OCI-LY7 (cell line): ENCODE measurements at places on chromosomes 3 and 15.
A peak's percentile ranks its signal among the peaks of the same experiment; 100 is the strongest.

- no peak for DNase-seq
Observed at GRCh38 chr15:91860498-91860897, 7.0 kb downstream of the SLCO3A1 start.

GRCh38 chr3:76923485-76923884 is 116.4 kb upstream of the ROBO2 start:
- no peak for DNase-seq

DNA sequence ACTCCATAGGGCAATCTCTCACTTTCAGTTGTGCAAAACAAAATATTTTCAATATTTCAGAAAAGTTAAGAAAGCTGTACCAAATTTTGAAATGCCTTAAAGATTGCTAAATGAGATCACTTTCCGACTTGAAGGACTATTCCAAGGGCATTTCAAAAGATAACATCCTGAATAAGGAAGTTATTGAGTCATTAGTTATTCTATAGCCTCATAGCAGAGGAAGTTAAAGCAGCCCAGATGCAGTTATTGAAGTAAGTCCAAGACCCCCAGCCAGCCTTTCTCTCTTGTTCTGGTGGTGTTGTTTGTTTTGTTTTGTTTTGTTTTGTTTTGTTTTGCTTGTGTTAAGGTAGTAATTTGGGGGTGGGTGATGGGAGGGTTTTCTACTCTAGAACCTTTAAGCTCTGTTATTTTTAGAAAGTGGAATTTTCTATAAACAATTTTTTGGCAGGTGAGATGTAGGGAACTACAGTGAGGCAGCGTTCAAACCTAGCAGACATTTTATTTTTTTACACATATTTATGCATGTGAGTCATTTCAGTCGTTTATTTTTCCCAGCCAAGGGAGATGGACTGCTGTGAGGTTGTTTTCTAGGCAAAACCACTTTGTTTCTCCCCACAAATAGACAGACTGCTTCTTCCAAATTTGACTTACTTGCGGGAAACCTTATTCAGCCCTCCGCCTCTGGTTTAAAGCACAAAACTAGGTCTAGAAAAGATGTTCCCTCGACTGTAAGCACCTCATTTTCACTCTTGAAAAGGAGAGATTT is 216.3 kb upstream of the ARPP21 start:
- DNase-seq: no peak

GRCh38 chr15:57323806-57324589 is 52.3 kb upstream of the CGNL1 start:
- peak; percentile 66 for DNase-seq

- no peak for DNase-seq
Observed at GRCh38 chr3:193310914-193311723, 67.4 kb downstream of the ATP13A5 start.

DNA sequence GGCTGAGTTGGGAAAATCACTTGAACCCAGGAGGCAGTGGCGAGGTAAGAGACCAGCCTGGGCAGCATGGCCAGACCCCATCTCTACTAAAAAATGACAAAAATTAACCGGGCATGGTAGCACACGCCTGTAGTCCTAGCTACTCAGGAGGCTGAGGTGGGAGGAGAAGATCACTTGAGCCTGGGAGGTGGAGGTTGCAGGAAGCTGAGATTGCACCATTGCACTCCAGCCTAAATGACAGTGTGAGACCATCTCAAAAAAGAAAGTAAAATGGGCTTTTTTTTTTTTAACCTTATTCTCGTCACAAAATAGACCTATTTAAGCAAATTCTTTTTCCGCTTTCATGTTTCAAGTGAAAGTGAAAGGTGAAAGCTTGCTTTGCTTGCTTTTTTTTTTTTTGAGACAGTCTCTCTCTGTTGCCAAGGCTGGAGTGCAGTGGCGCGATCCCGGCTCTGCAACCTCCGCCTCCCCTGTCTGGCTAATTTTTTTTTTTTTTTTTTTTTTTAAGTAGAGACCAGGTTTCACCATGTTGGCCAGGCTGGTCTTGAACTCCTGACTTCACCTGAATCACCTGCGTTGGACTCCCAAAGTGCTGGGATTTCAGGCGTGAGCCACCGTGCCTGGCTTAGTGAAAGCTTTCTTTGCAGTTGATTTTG is 3.6 kb downstream of the PDIA3 start:
- peak; percentile 92 for DNase-seq

GRCh38 chr3:169811631-169812331 is 889 bp upstream of the LRRIQ4 start:
- peak; percentile 47 for DNase-seq

GRCh38 chr3:160413613-160414248 is 14.3 kb downstream of the SMC4 start:
- peak; percentile 76 for DNase-seq

DNA sequence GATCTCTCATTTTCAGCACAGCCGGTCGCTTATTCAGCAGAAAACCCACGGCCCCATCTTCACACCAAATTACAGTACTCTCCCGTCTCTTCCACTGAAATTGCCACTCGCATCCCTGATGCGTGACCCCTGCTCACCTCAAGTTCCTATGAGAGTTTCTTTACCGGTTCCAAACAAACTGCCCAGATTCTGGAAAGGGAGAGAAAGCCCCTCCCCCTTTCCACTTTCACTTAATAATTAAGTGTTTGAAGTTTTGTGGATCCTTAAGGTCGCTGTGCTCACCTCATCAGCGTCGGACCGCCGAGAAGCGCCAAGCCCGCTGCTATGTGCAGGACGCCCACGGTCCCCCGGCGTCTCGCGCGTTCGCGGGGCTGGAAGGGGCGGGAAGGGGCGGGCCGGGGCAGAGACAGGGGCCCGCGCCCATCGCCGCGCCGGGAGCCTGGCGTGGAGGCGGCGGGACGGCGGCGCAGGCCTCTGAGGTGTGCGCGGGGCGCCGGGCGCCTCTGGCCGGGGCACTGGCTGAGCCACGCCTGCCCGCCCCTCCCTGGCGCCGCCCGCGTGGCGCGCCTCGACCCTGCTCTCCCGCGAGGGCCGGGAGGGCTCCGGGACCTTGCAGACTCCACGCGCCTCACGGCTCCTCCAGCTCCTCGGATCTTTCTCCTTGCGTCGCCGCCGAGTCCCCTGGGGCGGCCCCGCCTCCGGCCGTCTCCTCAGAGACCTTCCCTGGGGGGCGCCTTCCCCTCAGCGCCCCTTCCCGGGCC is at the start of gene GPR156:
Gene GPR156 (minus strand): TSS at position 476 of the 761 bp plus-strand sequence. CDS start 41,124 bp downstream, outside the sequence.
- no peak for DNase-seq

GRCh38 chr3:65915477-65915876 is 123.2 kb downstream of the MAGI1 start:
- no peak for DNase-seq

GRCh38 chr15:40508216-40508615 is 37.4 kb downstream of the CHST14 start:
- no peak for DNase-seq

DNA sequence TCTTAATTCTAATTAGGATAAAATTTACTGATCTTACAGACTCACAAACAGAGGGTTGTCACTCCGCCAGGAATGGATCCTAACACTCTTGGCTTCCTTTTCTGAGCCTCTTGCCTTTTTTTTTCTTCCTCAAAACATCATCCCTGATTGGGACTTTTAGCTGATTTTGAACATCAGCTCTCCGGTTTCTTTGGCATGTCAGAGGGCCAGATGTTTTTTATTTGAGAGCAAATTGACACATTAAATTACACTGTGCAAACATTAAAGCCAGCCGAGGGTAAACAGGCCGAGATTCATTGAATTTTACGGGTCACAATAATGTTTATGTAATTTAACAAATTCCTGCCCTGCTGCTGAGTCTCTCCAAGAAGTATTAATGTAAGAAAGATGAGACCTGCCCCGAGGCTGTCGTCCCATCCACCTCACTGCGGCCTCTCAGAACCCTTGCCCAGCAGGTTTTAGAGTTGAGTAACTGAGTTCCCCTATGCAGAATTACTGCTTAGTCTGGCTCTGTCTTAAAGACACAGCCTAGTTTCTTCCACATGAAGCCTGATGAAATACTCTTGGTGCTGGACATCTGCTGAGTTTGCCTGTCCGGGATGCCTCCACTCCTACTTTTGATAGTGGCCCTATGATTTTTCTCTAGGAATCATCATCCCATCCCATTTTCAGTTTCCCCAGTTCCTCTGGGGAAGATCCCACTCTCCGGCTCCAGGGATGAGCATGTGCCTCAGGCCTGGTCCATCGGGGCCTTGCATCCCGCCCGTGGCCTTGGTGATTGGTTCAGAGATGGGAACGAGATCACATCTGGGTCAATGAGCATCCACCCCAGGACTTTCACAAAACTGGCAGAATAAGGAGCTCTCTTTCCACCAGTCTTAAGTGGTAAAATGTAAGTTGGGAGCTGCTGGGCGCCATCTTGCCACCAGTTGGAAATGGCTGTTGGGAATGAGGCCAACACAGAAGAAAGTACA is 226.6 kb upstream of the TLE3 start:
- no peak for DNase-seq

GRCh38 chr15:36232491-36232890 is 346.9 kb upstream of the CDIN1 start:
- DNase-seq: no peak

GRCh38 chr15:98683831-98684230 is 35.5 kb downstream of the IGF1R start:
- no peak for DNase-seq
